ENCODE measurements at places on chromosomes 12 and 14.

- DNase-seq: no peak
Measured at GRCh38 chr14:95527387-95528002, 7.4 kb upstream of the GLRX5 start.

DNA sequence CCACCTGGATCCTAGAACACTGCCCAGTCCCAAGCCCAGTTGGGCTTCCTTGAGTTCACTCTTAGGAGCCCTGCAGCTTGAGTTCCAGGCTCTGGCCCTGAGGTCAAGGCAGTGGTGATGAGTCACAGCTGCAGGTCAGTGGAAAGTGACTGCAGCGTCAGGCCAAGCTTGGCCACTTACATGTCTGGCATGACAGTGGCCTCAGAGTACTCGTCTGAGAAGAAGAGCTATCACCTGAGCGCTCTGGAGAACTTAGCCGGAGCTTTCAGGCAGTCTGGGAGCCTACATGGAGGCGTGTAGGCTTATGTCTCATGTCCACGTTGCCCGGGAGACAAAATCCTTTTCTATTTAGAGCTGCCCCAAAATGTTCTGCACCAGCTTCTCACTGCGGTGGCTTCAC lies 75.6 kb downstream of the ARL6IP4 start:
- DNase-seq: no peak

DNA sequence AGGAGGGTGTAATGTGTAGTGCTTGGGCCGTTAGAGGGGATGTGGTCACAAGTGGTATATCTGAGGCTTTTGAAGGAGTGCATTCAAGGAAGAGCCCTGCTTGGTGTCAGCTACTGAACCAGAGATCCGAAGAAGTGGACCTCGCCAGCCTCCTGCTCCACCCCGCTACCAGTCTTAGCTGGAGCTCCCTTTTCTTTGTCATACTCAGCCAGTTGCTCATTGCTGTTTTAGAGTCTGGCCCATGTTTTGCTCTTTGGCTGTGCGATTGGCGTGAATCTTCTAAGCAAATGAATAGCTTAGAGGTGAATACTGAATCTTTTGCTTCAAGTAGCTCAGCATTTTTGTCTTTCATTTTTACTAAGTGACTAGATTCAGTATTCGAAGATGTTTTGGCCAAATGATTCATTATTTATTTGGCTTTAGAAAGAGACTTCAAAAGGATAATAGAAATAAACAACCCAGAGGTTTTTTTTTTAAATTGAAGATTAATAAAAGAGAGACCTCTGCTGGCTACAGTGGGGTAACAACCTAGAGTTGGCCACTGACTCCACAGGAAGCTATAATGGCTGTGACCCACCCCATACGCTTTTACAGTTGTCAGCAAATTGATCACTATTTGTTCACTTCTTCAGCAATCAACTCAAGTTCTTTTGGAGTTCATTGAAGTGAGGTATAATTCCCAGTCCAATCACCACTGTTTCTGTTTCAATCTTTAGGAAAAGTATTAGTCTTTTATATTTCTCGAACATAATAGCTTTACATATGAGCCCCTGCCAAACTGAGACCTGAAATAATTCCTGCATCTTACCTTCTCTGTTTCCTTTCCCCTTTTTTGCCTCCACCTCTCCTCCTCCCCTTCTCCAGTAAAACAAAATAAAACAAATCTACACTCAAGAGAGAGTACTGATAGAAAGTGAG lies 19.9 kb downstream of the CDKN1B start:
- DNase-seq: no peak

DNA sequence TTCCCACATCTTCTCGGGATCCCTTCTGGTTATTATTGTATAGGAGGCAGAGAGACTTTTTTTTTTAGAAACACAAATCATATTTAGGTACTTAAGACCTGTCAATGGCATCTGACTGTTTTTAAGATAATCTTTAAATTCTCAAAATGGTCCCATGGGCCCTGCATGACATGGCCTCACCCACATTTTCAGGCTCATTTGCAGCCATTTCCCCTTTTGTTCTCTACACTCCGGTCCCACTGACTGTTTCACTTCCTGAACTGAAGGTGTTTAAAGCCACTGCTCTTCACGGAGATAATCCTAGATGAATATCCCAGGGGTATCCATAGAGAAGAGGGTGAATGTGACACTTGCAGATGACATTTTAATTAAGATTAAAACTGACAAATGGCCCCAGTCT lies 12.3 kb upstream of the C12orf71 start:
- no peak for DNase-seq

GRCh38 chr12:87266305-87266704 lies 762.9 kb downstream of the C12orf50 start:
- DNase-seq: no peak

- no peak for DNase-seq
Measured at GRCh38 chr14:43207189-43207588, 1299.9 kb downstream of the FSCB start.

DNA sequence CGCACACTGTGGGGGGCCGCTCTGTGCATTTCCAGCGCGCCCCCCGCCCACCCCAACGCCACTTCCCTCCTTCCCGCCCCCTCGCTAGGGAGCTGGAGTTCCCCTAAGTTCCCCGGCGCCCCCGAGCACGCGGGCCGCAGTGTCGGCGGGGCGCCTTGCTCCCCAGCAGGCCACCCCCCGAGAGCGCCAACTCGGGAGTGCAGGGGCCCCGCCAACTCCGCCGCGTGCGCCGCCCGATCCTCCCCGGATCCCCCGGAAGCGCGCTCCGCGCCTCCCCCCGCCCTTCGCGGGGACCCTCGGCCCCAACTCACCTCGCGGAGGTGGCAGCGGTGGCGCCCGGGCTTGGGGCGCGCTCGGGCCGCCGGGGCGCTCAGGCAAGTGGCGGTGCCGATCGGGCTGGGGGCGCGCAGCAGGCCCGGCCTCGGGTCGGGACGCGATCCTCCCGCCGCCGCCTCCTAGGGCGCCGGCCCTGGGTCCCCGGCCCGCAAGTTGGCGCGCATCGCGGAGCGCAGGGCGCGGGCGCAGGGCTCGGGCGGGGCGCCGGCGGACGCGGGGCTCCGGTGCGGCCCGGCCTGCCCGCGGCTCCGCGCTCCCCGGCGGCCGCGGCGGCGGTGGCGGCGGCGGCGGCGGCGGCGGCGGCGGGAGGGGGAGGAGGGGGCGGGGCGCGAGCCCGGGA lies at the start of gene NCOR2:
Gene NCOR2, minus strand, starts transcription at position 616 of the 676 bp plus-strand sequence. CDS start 72,361 bp downstream, outside the sequence.
- DNase-seq: peak; percentile 53

DNA sequence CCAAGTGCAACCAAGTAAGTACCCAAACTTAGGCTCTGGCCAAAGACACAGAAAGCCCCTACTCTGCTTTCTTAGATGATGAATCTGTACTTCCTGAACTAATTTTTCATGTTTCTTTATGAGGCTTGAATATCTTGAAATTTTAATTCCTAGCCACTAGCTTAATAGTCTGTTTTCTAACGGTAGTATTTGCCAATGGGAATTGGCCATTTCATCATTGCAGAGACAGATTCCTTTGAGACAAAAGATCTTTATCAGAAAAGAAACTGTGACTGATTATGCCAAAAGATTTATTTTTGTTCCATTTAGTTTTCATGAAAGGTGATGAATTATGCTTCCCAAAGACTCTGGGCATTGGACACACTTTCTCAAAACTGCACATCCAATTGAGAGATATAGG lies 48.7 kb downstream of the DAD1 start:
- DNase-seq: no peak

DNA sequence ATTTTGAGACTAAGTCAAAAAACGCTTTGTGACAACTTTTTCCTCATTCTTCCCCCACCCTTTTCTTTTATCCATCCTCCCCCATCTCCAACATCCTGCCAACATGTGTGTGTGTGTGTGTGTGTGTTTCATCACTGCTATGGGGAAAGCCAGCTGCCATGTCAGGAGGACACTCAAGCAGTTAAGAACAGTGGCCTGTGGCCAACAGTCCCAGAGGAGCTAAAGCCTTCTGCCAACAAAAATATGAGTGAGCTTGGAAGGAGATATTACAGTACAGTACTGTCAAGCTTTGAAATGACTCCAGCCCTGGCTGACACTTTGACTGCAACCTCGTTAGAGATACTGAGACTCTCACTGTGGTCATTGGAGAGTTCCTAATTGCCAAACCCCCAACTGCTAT lies 5.0 kb upstream of the CSRP2 start:
- DNase-seq: no peak

GRCh38 chr12:1606021-1606622 lies 11.7 kb upstream of the FBXL14 start:
- peak; percentile 86 for DNase-seq

GRCh38 chr14:73764406-73765280 lies 50.5 kb upstream of the PNMA1 start:
- no peak for DNase-seq

- no peak for DNase-seq
Measured at GRCh38 chr14:94097091-94097490, 13.4 kb upstream of the IFI27 start.

DNA sequence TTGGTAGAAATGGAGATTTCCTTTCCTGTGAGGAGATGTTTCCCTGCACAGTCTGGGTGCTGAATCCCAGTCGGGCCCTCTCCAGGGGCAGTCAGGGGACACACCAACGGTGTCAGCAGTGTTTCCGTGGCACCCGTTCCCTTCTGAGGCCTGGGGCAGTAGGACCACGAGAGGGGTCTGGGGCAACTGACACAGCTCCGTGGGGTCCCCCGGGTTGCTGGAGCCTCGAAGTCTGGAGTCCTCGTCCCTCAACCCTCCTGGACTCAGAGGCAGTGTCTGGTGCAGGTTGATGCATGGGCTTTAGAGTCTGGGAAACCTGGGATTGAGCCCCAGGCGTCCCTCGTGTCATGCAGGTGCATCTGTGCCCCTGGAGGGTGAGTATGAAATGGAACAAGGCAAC lies 327.3 kb downstream of the ADGRD1 start:
- no peak for DNase-seq

DNA sequence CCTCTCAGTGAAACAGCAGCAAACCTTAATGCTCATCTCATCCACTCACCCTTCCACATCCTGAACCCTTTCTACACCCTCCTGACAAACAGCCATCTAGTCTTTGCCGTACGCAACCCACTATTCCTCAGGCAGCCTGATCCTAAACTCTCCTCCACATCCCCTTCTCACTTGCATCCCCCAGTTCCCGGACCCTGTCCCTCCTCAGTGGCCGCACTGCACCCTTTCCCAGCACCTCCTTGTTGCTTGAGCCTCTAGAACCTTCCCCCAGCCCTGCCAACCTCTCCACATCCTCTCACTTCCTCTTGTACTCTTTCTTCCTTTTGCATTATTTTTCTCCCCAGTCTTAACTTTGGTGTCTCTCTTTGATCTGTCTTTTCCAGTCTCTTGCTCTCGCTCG lies 42.9 kb downstream of the IQSEC3 start:
- DNase-seq: no peak
